Large intestine (tissue), 12 donors: ENCODE measurements at places on chromosomes 12 and 14.
A peak's percentile ranks its signal among the peaks of the same experiment; 100 is the strongest.

- no peak for DNase-seq
Observed at GRCh38 chr12:20950248-20950647, 139.7 kb downstream of the SLCO1B3 start.

DNA sequence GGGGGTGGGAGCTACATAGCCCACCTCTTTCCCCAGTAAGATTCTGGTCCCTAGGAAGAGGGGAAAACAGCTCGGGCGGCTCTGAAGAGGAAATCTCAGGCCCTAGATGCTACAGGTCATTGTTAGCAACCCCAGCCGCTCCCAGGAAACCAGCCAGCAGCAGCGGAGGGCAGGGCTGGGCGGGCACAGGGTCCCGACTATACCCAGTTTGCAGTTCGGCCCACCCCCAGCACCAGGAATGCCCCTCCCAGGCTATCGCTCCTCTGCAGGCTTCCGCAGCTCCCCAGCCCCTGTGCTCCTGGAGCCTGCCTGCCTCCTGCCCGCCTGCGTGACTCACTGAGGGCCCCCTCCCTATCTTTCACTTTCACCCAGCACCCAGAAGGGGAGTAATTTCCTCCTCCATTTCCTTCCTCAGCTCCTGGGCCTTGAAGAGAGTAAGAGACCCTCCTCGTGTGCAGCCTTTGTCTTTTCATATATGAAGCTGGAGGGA, 27.2 kb upstream of the PNMA1 start:
- DNase-seq = peak; percentile 83

DNA sequence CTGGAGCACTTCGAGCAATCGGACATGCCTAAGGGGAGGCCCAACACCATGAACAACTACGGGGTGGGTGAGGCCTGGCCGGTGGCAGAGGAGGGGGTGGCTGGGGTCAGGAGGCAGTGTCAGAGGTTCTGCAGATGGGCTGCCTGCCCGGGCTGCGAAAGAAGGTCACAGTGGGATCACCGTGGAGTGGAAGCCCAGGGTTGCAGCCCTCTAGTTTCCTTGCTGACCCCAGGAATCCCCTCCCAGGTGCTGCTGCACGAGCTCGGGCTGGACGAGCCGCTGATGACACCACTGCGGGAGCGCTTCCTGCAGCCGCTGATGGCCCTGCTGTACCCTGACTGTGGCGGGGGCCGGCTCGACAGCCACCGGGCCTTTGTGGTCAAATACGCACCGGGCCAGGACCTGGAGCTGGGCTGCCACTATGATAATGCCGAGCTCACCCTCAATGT, 1.9 kb upstream of the ARL6IP4 start:
- no peak for DNase-seq

DNA sequence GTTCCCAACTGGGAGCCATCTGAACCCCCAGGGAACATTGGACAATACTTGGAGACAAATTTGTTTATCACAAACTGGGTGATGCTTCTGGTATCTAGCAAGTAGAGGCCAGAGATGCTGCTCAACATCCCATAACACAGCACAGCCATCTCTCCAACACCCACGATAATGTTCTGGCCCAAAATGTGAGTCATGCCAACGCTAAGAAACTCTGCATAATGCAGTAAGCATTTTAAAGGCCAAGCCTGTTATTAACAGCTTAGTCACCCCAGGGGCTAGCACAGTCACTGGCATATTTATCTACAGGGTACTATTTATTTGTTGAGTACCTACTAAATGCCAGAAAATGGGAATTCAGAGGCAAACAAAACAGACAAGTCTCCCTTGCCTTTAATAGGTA, 873.1 kb upstream of the TMEM132C start:
- no peak for DNase-seq

GRCh38 chr12:122058549-122059149, 19.9 kb upstream of the MLXIP start:
- no peak for DNase-seq

DNA sequence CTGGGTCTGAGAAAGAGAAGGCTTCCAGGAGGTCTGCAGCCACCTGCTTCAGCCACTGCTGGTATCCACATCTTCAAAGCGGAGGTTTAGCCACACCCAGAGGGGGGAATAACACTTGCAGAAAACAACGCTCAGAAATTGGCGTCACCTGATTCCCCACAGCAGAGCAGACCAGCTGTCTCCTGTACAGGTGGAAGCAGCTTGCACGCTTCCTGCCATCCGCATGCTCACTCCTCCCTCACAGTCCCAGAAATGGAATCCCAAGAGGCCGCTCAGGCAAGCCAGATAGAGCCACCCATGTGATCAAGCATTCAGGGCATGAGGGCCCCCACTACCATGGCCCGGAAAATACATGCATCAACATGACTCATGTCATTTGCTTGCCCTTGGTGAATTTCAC, 112.2 kb upstream of the DIO3 start:
- no peak for DNase-seq

DNA sequence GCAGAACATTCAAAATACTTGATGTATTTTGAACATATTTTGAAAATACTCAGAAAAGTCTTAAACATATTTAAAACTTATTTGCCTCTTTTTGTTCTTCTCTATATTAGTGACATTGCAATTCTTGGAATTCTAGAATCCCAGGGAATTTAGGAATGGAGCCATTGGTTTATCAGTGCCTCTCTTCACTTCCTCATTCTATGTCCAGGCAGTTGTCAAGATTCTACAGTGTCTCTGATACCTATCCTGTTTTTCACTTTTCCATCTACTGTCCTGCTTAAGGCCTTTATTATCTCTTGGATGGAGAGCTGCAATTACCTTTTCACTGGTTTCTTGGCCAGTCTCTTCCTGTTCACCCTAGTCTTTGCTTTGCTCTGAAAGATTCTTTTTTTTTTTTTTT, 144.6 kb downstream of the TTLL5 start:
- DNase-seq = no peak

DNA sequence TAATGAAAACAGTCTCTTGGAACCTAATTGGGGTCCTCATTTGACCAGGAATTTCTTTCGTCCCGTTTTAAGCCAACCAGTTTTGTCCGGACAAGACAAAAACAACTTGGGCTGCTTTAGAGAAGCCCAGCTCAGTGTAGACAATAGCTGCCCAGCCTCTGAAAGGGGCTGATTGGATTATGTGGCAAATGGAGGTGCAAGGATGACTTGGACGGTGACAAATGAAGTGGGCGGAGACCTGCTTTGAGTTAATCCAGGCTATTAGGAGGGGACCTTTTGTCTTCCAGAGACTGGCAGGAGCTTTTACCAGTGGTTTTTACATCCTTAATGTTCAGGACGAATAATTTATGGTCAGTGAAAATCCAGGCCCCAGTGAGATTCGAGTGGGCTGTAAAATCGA, 4.8 kb downstream of the MEG3 start:
- no peak for DNase-seq

DNA sequence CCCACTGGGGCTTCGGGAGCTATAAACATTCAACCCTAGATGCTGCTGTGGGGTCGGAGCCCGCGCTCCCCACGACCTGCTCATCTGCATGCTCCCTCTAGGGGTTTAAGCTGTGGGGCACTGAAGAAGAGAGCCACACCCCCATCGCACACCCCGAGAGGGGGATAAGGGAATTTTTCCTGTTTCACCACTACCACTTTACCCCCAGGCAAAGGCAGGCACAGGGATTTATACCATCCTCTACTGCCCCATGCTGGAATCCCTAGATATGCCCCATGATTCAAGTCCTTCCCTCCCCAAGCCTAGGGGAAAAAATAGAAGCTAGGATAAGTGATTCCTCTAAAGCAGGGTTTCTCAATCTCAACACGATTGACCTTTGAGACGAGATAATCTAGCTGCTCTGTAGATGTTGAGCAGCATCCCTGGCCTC, 59.9 kb upstream of the CCDC60 start:
- DNase-seq = no peak

DNA sequence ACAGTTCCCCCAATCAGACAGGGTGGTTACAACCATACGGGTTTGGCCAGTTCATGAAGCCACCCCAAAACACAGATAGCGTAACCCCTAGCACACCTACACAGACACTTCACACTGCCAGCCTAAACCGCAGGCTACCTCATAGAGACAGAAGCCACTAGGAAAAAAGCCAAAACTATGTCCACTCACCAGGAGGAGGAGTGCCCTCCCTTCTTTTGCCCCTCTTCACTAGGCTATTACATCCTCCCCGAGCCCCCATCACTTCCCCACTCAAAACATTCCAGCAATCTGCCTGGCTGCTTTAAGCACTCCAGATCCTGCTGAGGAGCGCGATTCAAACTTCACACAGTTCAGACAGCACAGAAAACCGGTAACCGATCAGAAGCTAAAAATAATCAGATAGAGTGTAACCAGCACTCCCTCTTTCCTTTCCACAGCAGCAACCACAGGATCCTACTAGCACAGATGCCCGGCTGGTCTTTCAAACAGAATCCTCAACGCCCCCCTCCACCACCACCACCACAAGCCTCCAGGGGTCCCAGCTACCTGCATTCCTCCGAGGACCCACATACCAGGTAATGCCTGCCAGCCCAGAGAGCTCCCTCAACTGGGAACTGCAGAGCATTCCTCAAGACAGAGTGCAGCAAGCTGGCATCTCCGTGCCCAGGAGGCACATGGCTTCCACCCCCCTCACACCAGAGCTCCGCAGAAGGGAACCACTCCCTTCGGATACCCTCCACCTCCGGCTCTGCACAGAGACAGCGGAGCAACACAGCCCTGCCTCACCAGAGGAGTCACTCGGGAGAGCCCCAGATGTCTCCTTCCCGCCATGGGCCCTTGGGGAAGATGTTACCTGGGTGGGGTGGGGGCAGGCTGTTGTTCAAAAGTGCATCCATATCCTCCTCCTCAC, 1.5 kb downstream of the CHD4 start:
- DNase-seq = peak; percentile 26

DNA sequence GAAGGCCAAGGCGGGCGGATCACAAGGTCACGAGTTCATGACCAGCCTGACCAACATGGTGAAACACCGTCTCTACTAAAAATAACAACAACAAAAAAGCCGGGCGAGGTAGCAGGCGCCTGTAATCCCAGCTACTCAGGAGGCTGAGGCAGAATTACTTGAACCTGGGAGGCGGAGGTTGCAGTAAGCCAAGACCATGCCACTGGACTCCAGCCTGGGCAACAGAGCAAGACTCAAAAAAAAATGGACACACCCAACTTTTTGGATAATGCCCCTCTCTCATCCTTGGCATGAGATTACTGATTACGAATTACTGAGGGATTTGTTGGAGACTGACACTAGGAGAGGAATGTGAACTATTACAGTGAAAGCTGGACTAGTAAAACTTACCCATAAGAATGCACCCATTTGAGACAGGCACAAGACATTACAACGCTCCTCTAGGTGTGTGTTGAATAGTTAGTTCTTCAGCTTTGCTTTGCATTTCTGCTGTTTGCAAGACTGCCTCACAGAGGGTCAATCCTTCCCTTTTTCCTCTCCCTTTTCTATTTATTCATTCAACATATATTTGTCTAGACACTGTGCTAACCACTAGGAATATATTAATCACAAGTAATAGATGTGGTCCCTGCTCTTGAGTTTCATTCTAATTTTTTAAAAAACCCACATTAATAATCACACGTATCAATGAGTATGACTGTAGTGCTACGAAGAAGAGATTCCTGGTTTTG, 46.0 kb upstream of the OR5AU1 start:
- DNase-seq = no peak

DNA sequence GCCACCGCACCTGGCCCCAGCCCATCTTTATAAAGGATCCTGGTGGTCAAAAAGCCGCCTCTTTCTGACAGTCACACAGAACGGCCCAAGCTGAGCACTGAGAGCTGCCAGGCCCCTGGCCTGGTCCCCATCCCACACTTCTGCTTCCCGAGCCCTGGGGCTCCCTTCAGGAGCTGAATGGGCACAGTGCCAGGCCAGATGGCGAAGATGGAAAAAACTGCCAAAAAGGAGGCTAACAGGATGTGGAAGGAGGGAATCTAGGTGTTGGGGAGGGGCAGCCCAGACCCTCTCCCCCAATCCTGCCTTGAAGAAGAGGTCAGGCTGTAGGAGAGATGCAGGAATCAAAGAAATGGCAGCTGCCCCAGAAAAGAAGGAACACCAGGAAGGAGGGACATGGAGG, 5.0 kb downstream of the LPAR5 start:
- no peak for DNase-seq
